ENCODE measurements at places on chromosomes 3 and 15.
A peak's percentile ranks its signal among the peaks of the same experiment; 100 is the strongest.

DNA sequence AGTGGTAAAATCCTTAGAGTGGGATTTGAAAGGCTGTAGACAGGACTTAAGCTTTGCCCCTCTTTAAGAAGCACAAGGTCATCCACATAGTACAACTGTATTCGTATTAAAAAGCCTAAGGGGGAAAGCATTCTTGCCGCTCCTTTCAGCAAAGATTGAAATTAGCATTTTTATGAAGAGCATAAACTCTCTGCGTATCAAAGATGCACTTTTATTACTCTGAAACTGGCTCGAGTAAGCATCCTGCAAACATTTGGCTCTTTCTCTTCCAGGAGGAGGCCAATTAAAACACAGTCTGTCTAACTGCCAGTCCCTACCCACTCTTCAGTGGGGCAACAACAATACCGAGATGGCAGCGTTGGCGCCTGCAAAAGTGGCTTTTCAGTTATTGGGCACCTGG lies 192.5 kb upstream of the TPRG1 start:
- DNase-seq, result no peak

GRCh38 chr3:23038471-23038870 lies 164.7 kb upstream of the UBE2E2 start:
- DNase-seq, result no peak

DNA sequence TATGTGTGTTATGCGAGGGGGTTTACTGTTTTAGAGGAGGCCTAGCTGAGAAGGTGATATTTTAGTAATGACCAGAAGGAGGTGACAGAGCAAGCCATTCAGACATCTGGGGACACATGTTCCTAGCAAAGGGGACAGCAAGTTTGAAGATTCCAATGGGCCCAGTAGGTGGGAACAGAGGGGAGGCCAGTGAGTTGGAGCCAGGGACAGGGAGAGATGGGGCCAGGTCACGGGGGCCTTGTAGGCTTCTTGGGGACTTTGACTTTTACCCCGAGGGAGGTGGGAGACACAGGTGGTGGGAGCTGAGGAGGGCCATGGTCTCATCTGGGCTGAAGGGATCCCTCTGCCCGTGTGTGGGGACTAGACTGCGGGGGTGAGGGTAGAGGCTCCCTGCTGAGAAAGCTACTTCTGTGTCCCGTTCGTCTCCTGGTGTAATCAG lies 72.5 kb downstream of the MGLL start:
- DNase-seq, result no peak

DNA sequence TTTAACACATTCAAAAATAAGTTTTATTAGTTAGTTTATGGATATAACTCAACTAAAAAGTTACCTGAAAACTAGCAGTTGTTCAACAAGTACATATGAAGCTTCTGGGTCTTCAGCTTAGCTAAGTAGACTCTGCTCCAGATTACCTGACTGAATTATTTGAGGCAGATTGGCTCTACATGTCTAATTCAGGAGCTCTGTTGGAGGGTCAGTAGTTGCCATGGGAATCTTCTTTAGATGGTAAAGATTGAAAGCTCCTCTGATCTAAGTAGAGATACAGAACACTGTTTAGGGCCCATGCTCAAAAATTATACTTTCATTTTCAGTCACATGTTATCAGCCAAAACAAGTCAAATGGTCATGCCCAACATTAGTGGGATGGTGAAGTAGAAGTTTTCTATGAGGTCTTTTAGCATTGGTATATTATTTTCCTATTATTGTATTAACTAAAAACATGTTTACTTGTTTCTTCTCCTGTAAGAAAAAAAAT lies 1476.9 kb downstream of the OTOL1 start:
- no peak for DNase-seq

DNA sequence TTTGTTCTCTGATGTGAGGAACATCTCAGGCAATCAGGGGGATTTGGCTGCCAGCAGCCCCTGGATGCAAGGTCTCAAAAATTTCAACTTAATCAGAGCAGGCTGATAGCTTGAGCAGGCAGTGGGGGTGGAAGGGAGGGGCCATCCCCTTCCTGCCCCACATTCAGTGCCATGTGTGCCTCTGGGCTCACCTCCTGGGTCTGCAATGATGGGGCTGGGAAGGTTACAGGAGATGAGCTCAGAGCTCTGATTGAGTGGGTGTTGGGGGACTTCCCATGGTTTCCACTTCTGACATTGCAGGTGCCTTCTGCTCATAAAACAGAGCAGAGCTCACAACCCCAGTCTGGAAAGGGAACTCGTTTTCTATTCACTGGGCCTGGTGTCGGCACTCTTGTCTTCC lies 37.0 kb downstream of the PARP16 start:
- DNase-seq, result no peak

DNA sequence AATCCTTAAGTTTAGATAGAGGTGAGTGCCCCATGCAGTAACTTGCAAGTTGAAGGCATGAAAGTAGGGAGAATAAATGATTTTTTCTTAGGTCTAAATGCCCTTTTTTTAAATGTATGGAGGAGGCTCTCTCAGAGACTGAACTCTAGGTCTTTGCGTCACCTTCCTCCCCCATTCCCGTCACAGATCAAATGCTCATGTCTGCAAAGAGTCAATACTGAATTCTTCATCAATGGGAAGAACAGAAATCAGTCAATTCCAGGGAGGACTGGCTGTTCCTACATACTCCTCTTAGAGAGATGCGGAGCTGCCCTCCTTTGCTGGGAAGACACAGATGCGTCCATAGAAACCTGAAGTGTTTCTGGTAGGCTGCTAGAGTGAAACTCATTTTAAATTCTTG lies 98.2 kb downstream of the ARPP21 start:
- DNase-seq, result no peak

DNA sequence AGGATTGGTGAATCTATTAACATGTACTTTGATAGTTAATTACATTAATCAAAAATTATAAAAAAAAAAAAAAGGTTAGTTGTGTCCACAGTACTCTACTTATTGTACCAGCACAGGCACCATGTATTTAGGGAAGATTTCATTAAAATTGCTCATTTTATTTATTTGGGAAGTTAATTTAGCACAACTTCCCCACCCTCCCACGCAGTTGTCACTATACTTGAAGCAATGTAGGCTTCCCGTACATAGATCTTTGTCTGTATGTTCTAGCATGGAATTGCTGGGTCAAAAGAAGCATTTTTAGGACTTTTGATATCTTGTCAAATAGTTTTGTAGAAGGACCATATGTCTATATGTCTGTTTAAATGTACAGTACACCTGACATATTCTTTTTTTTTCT lies 4.4 kb downstream of the GPR27 start:
- DNase-seq, result no peak

- peak; percentile 44 for DNase-seq
Observed at GRCh38 chr3:136142592-136142991, 53.5 kb downstream of the MSL2 start.

DNA sequence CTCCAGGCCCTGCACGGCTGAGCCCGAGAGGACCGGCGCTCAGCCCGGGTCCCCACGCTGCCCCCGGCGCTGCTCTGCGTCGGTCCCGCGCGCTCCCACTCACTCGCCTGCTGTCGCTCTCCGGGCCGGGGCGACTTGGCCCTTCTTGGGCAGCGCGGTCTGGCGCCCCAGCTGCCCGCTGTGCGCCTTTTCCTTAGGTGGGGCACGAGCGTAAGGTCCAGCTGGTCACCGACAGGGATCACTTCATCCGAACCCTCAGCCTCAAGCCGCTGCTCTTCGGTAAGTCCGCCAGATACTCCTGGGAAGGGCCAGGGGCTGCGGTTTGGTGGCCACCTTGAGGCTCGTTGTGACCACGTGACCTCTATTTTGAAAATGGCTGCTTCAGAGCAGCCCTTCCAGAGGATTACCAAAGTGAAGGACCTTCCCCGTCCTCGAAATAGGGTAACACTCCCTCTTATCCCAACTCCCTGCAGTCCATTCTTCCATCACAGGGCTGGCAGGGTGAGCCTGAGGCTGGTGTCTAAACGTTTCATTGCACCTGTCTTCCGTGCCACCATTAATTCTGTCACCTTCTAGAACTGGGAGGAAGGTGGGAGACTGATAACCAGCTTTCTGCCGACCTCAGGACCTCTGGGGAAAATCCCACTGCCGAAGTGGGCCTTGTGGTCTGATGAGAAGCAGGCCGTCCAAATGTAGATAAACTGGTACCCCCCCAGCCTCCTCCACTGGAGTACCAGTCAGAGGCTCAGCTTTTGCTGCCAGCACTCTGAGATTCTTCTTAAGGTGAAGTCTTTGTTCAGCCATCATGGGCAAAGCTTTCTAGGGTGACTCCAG lies 812 bp downstream of the P4HTM start:
- peak; percentile 45 for DNase-seq

DNA sequence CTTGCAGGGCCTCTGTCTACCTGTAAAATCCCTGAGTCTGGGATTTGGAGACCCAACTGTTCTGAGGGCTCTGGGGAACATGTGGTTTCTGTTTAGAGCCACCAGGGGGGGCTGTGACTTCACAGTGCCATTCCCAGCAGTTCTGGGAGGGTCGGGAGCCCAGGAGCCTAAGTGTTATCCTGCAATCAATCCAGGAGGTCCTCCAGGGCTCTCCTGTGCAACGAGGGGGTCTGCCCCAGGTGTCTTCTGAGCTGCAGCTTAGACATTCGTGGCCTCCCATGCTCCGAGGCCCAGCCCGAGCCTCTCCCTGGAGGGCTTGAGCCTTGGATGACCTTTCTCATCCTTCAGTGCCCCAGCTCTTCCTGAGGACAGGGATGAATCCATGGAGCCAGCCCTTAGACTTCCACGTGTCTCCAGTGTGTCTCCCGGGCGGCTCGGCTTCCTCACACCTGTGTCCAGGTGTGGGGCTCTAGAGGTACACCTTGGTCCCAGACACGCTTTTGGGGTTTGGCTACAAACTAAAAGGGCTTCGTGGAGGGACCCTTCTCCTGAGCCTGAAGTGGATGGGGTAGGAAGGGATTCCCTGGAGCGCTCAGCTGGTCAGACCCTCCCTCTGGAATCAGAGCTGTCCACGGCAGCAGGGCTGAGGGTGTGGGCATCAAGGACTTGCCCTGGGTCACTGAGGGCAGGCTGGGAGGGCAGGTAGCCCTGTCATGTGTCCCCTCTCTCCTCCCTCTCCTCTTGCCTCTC lies 20.3 kb upstream of the ABTB1 start:
- DNase-seq, result peak; percentile 42

GRCh38 chr3:11928381-11928780 lies 75.8 kb upstream of the SYN2 start:
- no peak for DNase-seq

DNA sequence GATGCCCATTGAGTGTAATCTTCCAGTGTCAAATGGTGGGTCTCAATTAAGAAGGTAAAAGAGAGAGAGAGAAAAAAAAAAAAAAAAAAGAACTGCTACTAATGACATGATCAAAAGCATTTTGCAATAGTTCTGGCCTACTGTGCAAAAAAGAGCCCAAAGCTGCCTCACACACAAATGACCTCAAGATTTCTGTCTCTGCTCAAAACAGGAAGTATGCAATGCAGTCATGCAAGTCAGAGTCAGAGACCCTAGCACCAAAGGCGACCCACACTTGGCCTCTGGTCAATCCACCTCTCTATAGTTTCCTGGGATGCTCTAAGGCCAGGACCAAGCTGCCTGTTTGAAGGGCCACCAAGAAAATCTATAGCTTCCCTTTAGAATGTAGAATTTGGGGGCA lies 323.5 kb downstream of the VPS13C start:
- no peak for DNase-seq

DNA sequence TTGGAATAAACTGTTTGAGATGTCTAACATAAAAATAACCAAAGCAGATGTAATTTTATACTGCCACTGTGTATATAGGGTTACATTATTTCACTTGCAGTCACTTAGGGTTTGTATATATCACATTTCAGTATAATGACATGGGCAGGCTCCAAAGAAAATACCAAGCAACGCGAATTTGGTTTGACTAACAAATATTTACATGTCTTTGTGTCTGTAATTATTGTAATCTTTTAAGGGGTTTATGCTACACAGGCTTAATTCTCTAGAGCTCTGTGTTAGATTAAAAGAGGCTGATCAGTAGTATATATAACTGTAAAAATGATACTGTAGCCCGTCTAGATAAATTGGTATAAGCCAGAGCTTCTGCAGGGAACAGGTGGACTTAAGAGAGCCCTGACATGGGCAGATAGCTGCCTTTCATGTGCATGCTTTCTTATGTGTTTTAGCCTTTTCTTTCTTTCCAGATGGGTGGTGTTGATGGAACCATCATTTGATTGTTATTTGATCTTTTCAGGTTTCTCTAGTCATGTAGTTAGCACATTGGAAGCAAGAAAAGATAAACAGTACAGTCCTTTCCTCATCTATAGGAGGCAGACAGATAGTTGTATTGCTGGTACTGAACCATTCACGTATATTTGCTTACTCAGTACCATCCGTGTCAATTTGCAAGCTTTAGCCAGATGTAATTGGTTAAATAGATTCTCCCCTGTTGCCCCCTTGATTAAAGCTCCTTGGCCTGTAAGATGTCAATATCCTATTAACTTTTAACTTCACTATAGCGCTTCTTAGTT lies 86.1 kb downstream of the GALK2 start:
- no peak for DNase-seq

- no peak for DNase-seq
Observed at GRCh38 chr15:26971271-26972018, 464 bp downstream of the GABRG3 start.

DNA sequence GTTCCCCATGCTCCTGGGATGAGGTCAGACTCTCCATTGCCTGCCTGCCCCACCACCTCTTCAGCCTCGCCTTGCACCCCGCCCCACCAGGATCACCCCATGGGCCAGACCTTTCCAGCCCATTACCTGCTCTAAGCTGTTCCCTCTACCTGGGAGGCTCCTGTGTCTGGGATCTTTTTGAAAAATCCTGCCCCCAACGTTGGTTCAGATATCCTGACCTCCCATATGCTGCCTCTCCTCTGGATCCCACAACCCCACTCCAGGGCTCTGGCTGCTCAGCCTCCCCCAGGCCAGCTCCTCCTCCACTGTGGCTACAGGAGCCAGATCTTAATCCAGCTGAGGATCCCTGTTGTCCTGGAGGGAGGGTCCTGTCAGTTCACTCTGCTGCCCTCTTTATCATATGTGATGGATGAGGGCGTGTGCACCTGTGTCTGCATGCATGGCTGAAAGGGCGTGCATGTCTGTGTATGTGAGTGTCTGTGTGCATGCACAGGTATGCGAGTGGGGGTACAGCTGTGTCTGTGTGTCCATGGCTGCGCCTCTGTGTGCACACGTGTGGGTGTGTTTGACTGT lies 21.7 kb upstream of the ALAS1 start:
- no peak for DNase-seq

DNA sequence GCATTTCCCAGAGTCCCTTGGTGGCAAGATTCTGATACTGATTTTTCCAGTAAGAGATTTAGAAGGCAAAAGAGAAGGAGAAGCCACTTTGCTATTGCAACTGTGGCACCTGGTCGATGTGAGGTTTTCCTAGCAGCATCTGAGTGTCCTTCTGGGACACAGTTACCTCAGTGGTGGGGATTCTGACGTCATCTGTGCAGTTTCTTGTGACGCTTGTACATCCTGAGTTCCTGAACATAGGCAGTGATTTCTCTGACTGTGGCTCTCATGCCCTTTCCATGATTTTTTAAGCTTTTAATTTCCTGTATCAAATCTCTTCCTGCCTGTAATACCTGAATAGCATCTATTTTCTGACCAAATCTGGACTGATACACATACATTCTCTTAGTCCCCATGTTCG lies 8.9 kb downstream of the USP13 start:
- no peak for DNase-seq

GRCh38 chr15:78977091-78977571 lies 32.3 kb upstream of the CTSH start:
- DNase-seq, result no peak
